ENCODE measurements at places on chromosomes 6 and 20. TPM values are rescaled to one million over a fixed set of nuclear protein-coding genes. Genes with fewer than 3 reads are reported as not detected.

Gene SFTA2
- not detected for total RNA-seq

Gene SLC22A1
- 0.67 TPM for total RNA-seq

Gene ANKRD6
- 4.8 TPM for total RNA-seq

Gene ADA
- 107 TPM for total RNA-seq

- H3K27me3 ChIP-seq, result no peaks in the 10 kb centered on the region
- H3K4me3 ChIP-seq, result no peak overlapping the region
- no peak for DNase-seq
- H3K27ac ChIP-seq, result no peak overlapping the region
Observed at GRCh38 chr6:78363688-78364087, 503.7 kb upstream of the IRAK1BP1 start.

- H3K4me1 ChIP-seq, result no peaks in the 10 kb centered on the region
- no peak overlapping the region for H3K4me3 ChIP-seq
- DNase-seq, result no peak
- no peaks in the 10 kb centered on the region for H3K36me3 ChIP-seq
- no peak overlapping the region for H3K27ac ChIP-seq
Observed at GRCh38 chr6:84432619-84433018, 205.2 kb upstream of the CEP162 start.

- H3K36me3 ChIP-seq, result no peaks in the 10 kb centered on the region
- no peak overlapping the region for H3K27ac ChIP-seq
- DNase-seq, result no peak
- H3K4me3 ChIP-seq, result no peak overlapping the region
Observed at GRCh38 chr20:62850333-62850974, 11.2 kb downstream of the TCFL5 start.

DNA sequence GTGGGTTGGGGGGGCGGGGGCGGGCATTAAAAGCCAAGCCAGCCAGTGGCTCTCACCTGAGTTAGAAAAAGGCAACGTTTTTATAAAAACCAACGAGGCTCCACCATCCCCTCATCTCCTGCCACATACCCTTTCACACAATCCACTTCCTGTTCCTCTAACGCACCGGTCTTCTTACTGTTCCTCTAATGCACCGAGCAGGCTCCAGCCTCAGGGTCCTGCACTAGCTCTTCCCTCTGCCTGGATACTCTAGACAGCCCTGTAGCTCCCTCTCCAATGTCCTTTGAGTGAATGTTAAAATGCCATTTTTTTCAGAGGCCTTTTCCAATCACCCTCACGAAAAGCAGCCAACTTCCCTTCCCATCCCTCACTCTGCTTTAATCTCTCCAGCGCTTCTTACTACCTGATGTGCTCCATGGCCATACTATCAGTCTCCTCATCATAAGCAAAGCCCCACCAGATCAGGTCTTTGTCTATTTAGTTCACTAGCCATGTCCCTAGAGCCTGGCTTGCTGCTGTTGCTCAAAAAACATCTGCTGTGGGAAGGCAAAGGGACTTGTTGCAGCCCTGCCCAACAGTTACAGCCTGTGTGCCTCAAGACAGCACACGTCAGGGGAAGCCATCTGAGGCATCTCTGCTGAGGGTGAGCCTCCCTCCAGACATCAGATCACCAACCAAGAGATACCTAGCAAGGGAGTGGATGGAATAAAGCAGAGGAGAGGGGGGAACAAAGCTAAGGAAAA lies 3.9 kb downstream of the FKBP1A start:
- H3K4me3 ChIP-seq, result peak overlapping the region; percentile 75
- no peaks in the 10 kb centered on the region for H3K27me3 ChIP-seq
- peak overlapping the region; percentile 87 for H3K27ac ChIP-seq
- peaks cover 47% of the 10 kb centered on the region for H3K36me3 ChIP-seq

GRCh38 chr20:38810926-38811630 lies 5.6 kb downstream of the PPP1R16B start:
- no peak overlapping the region for H3K4me3 ChIP-seq
- peaks cover 64% of the 10 kb centered on the region for H3K36me3 ChIP-seq
- no peak for DNase-seq
- H3K27ac ChIP-seq, result no peak overlapping the region

DNA sequence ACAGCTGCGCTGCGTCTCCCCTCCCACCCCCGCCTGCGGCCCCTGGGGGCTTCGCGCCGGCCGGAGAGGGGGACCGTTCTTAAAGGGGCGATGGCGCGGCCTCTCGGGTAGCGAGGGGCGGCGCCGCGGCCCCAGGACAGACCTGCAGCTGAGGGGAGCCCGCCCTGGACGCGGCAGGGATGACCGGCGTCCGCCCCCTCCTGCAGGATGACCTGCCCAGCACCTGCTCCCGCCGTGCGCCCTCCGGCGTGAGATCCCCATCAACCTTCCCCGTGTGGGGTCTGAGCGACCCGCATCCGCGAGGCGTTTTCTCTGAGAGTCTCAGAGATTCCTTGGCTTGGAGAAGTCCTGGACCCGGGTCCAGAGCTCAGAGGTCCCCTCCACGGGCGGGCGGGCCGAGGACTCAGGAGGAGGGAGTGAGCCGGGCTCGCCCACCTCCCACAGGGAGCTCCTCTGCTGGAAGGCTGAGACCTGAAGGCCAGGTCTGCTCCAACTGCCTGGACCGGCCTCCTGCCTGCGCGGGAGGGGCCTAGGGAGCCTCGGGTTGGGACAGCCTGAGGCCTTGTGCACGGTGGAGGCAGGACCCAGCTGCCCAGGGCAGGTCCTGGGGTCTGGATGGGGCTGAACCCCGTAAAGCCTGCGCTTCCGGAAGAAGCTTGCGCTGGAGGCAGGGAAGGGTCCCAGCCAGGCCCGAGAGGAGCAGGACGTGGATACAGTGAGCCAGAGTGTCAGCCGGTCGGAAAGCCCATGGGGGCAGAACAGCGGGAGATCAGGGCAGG lies 532 bp upstream of the NKAIN4 start:
- DNase-seq, result no peak
- peaks cover 37% of the 10 kb centered on the region for H3K27me3 ChIP-seq
- H3K4me3 ChIP-seq, result no peak overlapping the region

DNA sequence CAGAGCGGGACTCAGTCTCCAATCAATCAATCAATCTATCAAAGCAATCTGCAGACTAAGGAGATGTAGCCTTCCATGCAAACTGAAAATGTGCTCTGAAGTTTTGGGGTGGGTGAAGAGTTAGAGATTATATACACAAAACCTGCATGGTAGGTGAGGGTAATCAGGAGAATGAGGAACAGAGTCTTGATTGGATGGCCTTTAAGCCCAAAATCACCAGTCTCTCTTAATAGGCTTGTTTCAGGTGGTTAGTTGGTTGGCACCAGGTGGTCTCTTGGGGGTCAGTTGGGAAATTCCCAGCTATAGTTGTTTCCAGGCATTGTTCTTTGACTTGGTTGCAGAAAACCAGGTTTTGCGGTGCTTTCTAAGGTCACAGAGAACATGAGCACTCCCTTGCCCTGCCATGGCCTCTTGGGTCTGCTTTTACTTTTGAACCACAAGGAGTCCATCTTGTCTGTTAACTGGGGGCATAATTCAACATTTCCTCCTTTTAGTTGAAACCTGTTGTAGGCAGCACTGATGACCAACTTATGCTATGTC lies 33.3 kb upstream of the EIF2S2 start:
- H3K27me3 ChIP-seq, result peaks cover 12% of the 10 kb centered on the region
- no peaks in the 10 kb centered on the region for H3K36me3 ChIP-seq
- no peak overlapping the region for H3K4me3 ChIP-seq

- H3K27me3 ChIP-seq, result peaks cover 2% of the 10 kb centered on the region
- DNase-seq, result no peak
- H3K4me1 ChIP-seq, result no peaks in the 10 kb centered on the region
- no peak overlapping the region for H3K27ac ChIP-seq
- H3K36me3 ChIP-seq, result no peaks in the 10 kb centered on the region
Observed at GRCh38 chr6:134491477-134491876, 173.6 kb upstream of the SGK1 start.

DNA sequence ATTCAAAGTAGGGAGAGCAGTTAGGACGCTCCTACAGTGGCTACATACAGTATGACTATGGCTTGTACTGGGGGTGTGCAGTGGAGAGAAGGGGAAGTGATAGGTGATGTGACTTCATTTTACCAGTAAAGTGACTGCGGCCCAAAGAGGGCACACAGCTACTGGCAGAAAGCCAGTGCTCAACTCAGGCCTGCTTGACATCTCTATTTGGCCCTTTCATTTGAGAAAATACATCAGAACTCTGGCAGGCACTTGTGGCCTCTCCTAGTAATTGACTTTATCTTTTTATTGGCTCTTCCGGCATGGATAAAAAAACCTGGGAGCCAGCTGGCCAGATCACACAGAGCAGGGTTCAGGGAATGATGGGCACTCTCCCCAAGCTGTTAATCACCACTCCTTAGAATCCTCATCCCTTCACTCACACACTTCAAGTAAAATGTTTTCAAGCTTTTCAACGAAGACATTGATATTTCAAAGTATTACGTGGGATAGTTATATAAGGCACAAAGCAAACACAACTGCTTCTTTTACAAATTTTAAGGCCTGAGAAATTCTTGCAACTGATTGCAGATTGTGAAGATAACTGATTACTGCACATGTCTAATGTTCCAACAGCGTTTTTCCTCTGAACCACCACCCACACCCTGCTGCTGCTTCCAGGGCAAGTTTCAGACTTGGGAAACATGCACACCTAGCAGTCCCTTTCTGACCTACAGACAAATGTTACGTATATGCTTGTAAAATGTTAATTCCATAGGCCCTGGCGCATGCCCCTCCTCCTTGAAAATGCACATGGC lies 73.5 kb downstream of the TNFRSF21 start:
- no peaks in the 10 kb centered on the region for H3K27me3 ChIP-seq
- H3K4me1 ChIP-seq, result peaks cover 2% of the 10 kb centered on the region
- H3K36me3 ChIP-seq, result no peaks in the 10 kb centered on the region
- no peak overlapping the region for H3K4me3 ChIP-seq

DNA sequence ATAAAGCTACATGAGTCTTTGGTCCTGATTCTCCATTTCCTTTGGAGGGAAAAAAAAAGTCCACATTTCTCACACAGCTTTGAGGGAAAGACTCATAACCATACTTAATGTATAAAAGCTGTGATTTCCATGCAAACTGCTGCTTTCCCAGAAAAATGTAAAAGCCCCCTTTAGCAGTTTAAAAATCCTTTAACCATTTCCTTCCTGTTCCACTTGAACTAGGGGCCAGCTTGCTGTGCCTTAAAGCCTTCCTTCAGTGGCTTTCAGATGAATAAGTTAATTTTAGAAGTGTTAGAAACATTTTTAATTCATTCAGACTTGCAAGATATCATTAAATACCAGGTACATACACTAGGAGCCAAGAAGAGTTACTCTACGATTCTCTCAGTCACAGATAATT lies 273.5 kb downstream of the PKHD1 start:
- no peaks in the 10 kb centered on the region for H3K27me3 ChIP-seq
- no peak for DNase-seq
- H3K4me3 ChIP-seq, result no peak overlapping the region
- H3K4me1 ChIP-seq, result no peaks in the 10 kb centered on the region
- no peak overlapping the region for H3K27ac ChIP-seq
- no peaks in the 10 kb centered on the region for H3K36me3 ChIP-seq
